CD4-positive, alpha-beta T cell treated with Interleukin-15 for 1 hour (primary cell): ENCODE measurements at places on chromosomes 12 and 14.

DNA sequence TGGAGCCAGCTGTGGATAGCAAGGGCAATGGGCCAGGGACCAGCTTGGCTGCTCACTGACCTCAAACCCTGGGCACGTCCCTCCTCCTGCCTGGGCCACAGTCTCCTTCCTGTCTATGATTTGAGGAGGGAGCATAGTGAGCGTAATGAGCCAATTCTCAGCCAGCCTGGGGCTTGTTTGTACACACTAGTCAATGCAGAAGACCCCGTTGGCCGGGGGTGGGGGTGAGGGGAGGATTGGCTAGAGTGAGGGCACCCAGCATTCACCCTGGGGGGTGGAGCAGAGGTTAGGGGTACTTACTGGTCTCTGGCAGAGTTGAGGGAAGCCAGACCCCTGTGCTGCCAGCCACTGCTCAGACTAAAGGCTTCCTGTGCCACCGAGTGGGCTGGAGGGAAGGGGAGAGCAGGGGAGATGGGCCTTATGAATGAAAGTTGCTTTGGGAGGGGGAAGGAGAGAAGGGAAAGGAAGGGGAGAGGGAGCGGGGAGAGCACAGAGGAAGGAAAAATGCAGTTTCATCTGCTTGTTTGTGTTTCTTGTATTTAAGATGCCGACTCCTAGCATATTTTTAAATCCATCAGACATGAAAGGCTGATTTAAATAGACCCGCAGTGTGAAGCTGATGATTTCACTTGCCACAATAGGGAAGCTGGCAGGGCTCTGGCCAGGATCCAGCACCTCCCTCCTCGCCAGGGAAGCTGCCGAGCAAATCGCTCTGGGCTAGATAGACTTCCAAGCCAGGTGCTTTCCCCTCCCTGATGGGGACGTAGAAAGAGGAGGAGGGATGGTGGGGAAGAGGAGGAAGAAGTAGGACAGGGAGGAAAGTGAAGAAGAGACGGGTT, 114.0 kb downstream of the PRMT8 start:
- DNase-seq: no peak

- no peak for DNase-seq
Observed at GRCh38 chr14:72636871-72637270, 257.0 kb downstream of the DPF3 start.

DNA sequence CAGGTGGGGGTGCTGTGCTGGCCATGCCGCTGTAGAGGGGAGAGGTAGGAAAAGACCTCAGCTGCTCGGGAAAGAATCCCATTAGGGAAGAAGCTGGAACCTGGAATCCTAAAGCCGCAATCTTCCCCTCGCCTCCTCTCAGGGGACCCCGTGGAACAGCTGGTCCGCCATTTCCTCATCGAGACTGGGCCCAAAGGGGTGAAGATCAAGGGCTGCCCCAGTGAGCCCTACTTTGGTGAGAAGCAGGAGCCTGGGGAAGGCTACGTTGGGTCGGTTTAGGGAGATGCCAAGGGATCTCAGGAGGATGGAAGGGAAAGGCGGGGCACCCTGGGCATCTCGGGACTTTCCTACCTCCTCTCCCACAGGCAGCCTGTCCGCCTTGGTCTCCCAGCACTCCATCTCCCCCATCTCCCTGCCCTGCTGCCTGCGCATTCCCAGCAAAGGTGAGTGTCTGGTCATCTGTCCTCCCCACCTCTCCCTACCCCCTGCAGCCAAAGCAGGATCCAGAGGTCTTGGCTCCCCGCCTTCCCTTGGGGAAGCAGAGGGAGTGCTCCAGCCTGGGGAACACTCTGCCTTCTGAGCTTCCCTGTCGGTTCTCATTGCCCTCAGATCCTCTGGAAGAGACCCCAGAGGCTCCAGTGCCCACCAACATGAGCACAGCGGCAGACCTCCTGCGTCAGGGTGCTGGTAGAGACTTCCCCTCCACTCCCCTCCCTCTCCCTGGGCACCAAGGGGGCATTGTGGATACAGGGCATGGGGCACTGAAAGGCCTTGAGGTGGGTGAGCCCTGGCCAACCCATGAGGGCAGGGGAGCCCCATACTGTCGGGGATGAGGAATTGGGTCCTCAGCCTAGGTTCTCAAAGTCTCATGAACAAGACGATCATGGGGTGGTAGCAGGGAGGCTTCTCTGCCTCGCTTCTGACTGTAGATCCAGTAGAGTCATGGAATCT, 12.4 kb downstream of the TNS2 start:
- no peak for DNase-seq

DNA sequence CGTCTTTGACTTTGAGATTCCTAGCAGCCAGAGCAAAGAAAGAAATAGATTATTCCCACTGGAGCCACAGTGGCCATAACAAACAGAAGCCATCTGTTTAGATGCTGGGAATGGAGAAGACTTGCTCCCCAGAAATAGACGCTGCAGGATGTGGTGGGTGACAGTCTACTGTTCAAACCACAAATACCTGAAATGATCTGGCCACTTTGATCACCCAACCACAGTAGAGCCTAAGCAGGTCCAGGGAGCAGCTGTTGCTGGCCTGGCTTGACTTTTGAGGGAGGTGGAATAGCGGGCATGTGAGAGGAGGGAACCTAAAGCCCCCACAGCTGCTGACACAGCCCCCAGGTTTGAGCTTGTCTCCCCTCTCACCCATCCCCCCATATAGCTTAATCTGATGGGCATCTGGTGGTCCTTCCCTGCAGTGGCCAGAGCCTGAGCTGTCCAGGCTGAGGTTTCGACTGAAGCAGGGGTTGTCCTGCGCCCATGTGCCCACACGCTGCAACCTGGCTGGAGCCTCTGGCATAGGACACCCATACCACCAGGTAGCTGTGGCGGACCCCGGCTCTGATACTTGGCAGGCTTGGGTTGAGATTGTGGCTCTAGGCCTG, 38.7 kb downstream of the SH2B3 start:
- no peak for DNase-seq

GRCh38 chr14:91261115-91261514, 16.6 kb upstream of the GPR68 start:
- peak; percentile 51 for DNase-seq

DNA sequence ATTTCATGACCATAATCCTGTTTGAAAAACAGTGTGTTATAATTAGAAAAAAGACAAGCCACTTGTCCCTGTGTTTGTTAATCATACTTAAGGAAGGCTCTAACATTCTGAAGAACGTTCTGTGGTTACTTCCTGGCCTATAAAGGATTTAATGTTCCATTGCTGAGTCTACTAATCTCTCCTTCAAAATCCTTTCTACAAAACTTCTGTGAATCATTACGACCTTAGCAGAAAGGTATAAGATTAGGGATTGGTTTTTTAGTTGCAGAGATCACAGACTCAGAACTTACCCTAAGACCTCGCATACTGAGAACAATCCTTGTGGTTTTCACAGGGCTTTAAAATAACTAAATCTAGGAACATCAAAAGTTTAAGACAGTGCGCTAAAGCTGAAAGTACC, 48.3 kb downstream of the TMCC3 start:
- DNase-seq: no peak

- no peak for DNase-seq
Observed at GRCh38 chr14:75201087-75201486, 24.7 kb upstream of the TMED10 start.
